ENCODE measurements at places on chromosomes 6 and 20.

DNA sequence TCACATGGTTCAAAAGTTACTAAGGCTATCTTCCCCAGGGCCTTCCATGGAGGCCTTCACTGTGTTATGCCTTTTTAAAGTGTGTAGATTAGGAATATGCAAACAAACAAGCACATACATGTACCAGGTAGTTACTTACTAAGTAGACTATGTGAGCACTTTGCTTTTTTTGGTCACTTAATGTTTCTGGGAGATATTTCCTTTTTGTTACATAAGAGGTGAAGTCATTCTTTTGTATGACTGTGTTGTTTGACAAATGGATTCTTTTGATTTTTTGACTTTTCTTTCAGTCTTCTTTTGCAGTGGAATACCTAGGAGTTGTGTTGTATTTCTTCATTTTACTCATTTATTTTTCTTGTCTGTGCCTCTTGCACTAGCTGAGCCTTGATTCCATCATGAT, 39.6 kb upstream of the BCAS1 start:
- DNase-seq = no peak

DNA sequence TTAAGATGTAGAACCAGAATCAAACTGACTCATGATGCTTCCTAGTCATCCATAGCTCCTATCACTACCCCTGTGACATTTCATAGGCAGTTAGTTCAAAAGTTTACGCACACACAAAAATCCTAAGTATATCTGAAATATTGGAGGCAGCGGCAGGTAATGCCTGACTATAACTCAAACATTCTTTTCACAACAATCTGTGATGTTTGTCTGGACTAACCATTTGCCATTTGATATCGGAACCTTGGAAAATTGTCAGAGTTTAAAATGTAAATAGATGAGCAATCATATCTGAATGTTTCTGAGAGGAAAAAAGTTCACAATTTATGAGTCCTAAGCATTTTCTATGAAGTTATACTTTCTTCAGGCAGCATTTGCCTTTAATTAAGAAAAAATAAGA, 1078.2 kb downstream of the EPHA7 start:
- no peak for DNase-seq

GRCh38 chr20:22866812-22867341, 168.2 kb upstream of the SSTR4 start:
- DNase-seq = no peak

DNA sequence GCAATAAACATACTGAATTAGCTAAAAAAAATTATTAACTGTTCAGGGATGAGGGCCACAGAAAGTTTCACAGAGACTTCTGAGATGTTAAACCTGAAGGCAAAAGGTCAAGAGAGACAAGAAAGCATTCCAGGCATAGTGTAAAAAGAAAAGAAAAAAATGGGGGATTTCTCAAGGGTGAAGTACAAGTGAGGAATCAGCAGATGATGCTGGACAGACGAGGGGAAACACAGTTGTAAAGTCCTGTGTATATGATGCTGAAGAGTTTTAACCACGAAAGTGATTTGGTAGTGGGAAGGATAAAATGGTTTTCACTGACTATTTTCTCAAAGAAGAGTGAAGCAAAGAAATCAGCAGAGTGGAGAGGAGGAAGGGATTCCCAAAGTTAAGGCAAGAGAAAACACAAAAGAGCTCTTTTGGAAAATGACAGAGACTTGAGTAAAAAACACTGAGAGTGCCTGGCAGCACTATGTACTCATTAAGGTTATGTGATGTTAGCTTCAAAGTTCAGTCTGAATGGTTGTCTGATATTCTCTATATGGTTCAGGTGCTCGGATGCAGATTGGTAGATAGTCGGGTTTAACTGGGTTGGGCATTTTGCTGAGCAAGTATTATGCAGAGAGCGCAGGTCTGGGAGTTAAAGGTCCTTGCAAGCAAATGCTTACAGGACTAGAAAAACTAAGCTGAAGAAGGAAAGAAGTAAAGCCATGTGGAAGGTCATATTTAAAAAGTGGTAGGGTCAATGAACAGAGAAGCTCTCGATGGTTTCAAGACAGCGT, 16.4 kb downstream of the RAB23 start:
- DNase-seq = no peak

DNA sequence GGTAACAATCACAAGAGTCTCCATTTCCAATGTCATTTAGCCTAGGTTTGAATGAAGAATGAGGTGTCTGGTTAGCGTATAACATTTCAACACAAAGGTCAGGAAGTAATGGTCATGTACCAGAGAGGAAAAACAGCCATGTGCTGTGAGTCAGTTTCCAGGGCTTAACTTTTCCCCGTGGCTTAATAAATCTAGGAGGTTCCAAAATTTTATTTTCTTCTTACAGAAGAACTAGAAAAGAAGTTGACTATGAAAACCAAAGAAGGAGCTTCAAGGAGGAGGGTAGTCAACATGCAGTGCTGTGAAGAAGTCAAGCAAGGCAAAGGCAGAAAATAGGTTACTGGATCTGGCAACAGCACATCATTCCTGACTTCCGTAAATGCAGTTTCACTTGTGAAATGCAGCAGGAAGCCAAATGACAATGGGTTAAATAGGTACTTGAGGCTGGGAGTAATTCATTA, 8.4 kb upstream of the GABRR2 start:
- no peak for DNase-seq

- DNase-seq = no peak
Measured at GRCh38 chr20:14986026-14986655, 648.7 kb upstream of the FLRT3 start.

- no peak for DNase-seq
Measured at GRCh38 chr6:150692604-150693003, 92.9 kb downstream of the PLEKHG1 start.

DNA sequence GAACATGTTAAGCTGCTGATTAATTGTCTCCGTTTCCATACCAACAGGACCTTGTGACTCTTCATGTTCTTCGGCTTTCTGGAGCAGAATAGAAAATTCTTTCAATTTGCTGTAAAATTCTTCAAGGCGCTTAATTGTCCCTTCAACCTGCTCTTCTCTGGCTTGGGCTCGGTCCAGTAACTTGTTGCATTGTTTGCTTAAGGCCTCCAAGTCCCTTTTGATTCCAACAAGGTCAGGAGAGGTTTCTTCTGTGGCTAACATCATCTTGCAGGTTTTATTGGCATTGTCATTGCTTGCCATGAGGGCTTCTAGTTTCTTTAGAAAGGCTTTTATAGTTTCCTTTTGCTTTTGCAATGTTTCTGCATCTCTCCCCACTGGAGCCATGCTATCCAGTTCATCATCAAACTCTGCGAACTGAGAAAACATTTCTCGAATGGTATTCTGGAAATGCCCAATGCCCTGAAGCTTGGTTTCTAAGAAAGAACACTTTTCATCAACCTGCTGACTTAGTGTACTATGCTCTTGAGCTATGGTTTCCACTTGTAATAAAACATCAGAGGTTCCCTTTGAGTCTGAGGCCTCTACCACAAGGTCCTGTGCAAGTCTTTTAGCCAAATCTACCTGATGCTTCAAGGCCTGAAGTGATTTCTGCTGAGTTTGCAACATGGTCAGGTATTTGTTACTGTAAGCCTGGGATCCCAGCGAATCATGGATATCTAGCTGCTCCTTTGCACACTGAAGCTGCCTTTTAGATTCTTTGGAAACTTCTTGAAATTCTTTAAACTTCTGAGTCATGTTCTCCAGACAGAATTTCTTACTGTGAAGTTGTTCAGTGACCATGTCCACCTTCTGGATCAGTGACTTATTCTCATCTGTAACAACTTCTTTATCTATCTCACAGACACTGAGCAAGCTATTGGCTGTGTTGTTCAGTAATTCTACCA, 90.2 kb downstream of the DST start:
- DNase-seq = no peak

- DNase-seq = no peak
Measured at GRCh38 chr6:141152951-141153350, 979.8 kb upstream of the GJE1 start.
